ENCODE measurements at places on chromosomes 12 and 14. TPM values are rescaled to one million over a fixed set of nuclear protein-coding genes. Genes with fewer than 3 reads are reported as not detected.

The KLRC3 gene
- total RNA-seq, result not detected

The MYF6 gene
- total RNA-seq, result not detected

The SMIM41 gene
- total RNA-seq, result 7.5 TPM

The DCAF11 gene
- total RNA-seq, result 111 TPM

The KRT3 gene
- not detected for total RNA-seq

DNA sequence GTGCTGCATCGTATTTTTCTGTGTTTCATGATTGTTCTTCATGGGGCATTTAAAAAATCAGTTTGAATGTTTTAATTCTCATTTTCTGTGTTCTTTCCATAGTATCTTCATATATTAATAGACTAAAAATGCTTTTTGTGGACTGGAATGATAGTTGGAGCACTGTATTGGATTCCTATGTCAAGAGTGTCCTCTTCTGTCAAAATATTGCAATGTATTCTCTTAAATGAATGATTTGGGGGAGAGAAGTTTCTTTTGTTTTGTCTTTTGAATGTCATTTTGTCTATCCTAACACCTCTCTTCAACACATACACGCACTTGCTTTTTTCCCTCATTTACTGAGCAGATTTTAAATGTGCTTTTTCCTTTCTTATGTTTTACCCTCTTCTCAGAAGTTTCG is 4.7 kb upstream of the EIF2S3B start:
- no peak overlapping the region for H3K27ac ChIP-seq
- H3K4me1 ChIP-seq, result no peaks in the 10 kb centered on the region

- no peak overlapping the region for H3K4me3 ChIP-seq
- no peaks in the 10 kb centered on the region for H3K4me1 ChIP-seq
- H3K27ac ChIP-seq, result no peak overlapping the region
- DNase-seq, result no peak
- no peaks in the 10 kb centered on the region for H3K36me3 ChIP-seq
Measured at GRCh38 chr14:30349520-30349919, 209.4 kb upstream of the G2E3 start.

DNA sequence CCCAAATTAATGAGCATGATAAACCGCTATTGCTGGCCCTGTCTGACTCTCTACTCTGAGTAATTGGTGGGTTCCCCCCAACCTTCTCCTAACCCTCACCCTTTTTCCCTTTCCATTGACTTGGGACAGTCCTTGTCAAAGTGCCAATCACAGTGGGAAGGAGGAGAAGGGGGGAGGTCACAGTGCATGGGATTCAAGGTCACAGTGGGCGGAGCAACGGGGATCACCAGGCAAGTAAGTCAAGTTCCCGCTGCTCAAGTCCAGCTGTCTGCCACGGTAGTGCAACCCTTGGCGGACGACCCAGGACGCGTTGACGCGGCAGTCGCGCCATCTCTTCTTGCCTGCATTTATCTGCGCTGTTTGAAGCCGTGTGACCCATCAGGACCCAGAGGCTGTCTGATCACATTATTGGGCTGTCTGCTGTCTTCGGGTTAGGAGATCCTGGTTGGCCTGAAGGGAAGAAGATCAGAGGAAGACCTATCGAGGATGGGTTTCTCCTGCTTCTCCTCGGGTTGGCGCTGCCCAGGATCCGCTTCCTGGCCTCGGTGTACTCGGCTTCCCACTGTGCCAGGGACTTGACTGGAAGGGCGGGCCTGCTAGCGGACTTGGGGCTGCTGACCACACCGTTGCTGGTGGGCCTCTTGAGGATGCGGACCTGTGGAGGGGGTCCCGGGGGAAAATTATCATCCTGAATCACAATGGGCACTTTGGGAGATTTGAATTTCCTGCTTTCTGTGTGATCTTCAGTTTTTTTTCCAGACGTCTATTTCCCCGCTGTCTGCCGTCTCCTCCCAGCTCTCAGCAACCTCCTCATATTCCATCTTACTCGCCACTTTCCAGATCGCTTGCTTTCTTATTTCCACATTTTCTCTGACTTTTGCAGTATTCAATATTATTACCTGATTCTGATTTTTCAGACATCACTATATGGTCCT is 3.1 kb upstream of the MDM2 start:
- no peaks in the 10 kb centered on the region for H3K36me3 ChIP-seq
- peaks cover 4% of the 10 kb centered on the region for H3K4me1 ChIP-seq
- H3K4me3 ChIP-seq, result no peak overlapping the region
- no peaks in the 10 kb centered on the region for H3K27me3 ChIP-seq

GRCh38 chr14:99937475-99938244 is 127.6 kb upstream of the EVL start:
- no peaks in the 10 kb centered on the region for H3K4me1 ChIP-seq
- H3K36me3 ChIP-seq, result no peaks in the 10 kb centered on the region
- H3K27ac ChIP-seq, result no peak overlapping the region

DNA sequence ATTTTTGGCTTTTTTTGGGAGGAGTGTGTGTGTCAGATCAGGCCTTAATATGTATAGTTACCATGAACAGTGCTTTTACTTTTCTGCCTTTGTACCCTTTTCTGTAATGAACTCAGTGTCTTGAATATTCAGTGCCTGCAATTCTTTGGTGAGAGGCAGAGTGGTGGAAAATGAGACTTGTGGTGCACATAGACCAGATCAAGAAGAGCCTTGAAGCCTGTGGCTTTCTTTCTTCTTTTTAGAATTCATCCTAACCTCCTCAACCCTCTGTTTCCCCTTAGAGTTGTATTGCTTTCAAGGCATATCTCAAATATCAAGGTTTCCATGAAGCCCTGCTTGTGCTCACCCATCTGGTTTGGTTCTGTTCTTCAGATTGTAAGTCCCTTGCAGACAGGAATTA is 2.6 kb downstream of the YLPM1 start:
- no peaks in the 10 kb centered on the region for H3K36me3 ChIP-seq
- peak overlapping the region; percentile 100 for H3K4me3 ChIP-seq
- no peak overlapping the region for H3K27ac ChIP-seq
- H3K27me3 ChIP-seq, result no peaks in the 10 kb centered on the region
- H3K4me1 ChIP-seq, result no peaks in the 10 kb centered on the region

GRCh38 chr14:49106741-49107667 is 479.2 kb downstream of the RPS29 start:
- H3K4me3 ChIP-seq, result no peak overlapping the region
- H3K36me3 ChIP-seq, result no peaks in the 10 kb centered on the region
- H3K27ac ChIP-seq, result no peak overlapping the region
- DNase-seq, result no peak
- H3K27me3 ChIP-seq, result no peaks in the 10 kb centered on the region
- H3K4me1 ChIP-seq, result no peaks in the 10 kb centered on the region

GRCh38 chr12:92297932-92298696 is 152.5 kb upstream of the BTG1 start:
- no peak overlapping the region for H3K4me3 ChIP-seq
- H3K4me1 ChIP-seq, result no peaks in the 10 kb centered on the region
- no peaks in the 10 kb centered on the region for H3K36me3 ChIP-seq
- DNase-seq, result no peak

DNA sequence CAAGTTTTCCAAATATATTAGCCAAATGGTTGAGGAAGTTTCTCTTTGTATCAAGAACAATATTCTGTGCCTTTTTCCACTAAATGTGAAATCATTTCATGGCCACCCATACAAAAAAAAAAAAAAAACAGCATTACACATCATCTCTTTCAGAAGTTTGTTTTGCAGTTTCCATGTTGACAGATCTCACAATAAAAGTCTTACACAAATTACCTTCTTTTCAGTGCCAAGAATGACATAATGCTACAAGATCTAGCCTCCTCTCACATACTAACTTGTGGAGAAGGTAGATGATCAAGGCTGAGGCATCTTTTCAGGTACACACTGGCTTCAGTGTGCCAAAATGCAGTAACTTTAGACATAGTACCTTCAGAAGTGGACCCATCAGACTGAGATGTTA is 35.3 kb downstream of the PRKD1 start:
- H3K27ac ChIP-seq, result no peak overlapping the region
- H3K36me3 ChIP-seq, result no peaks in the 10 kb centered on the region
- DNase-seq, result no peak
- peaks cover 3% of the 10 kb centered on the region for H3K4me1 ChIP-seq
- H3K4me3 ChIP-seq, result no peak overlapping the region

- DNase-seq, result no peak
- peak overlapping the region; percentile 56 for H3K27ac ChIP-seq
- H3K27me3 ChIP-seq, result no peaks in the 10 kb centered on the region
- H3K4me1 ChIP-seq, result no peaks in the 10 kb centered on the region
- H3K4me3 ChIP-seq, result peak overlapping the region; percentile 45
Measured at GRCh38 chr14:52067873-52068614, 815 bp downstream of the NID2 start.

- no peak for DNase-seq
- no peaks in the 10 kb centered on the region for H3K4me1 ChIP-seq
- H3K36me3 ChIP-seq, result no peaks in the 10 kb centered on the region
- no peak overlapping the region for H3K4me3 ChIP-seq
- no peak overlapping the region for H3K27ac ChIP-seq
Measured at GRCh38 chr12:50517421-50518048, 12.8 kb downstream of the DIP2B start.

- H3K27me3 ChIP-seq, result no peaks in the 10 kb centered on the region
- DNase-seq, result no peak
- H3K4me1 ChIP-seq, result no peaks in the 10 kb centered on the region
- H3K27ac ChIP-seq, result no peak overlapping the region
Measured at GRCh38 chr14:83777516-83777915, 1752.4 kb upstream of the FLRT2 start.

- H3K36me3 ChIP-seq, result no peaks in the 10 kb centered on the region
- no peak overlapping the region for H3K4me3 ChIP-seq
- H3K27me3 ChIP-seq, result no peaks in the 10 kb centered on the region
- DNase-seq, result no peak
- H3K4me1 ChIP-seq, result no peaks in the 10 kb centered on the region
Measured at GRCh38 chr12:95532851-95533250, 18.4 kb downstream of the USP44 start.

DNA sequence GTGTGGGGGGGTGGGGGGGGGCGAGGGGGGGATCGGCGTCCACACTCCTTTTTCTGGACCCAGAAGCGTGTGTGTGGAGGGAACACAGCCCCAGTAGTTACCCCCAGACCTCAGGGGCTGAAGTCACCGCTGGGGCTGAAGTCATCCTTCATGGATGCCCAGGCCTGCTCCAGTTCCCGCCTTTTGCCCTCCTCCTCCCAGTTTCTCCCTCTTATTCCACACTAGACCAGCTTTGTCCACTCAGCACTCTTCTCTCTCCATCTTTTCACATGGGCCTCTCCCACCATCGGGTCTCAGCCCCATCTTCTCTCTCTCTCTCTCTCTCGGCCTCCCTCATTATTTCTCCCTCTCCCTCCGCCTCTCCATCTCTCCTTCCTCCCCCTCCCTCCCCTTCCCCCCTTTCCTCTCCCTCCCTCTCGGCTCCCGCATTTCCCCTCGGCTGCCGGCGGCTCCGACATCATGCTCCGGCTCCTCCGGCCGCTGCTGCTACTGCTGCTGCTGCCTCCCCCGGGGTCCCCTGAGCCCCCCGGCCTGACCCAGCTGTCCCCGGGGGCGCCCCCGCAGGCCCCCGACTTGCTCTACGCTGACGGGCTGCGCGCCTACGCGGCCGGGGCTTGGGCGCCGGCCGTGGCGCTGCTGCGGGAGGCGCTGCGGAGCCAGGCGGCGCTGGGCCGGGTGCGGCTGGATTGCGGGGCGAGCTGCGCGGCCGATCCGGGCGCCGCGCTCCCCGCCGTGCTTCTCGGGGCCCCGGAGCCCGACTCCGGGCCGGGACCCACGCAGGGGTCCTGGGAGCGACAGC is at the start of gene P3H3:
TSS of gene P3H3 (plus strand) at position 426 of the 799 bp plus-strand sequence. CDS start at position 460, 34 bp downstream.
- peak; percentile 33 for DNase-seq
- peak within 1 kb of the TSS; percentile 85 for H3K27ac ChIP-seq
- H3K4me1 ChIP-seq, result no peaks in the 10 kb centered on the region

GRCh38 chr12:105960319-105961083 is 178.3 kb downstream of the NUAK1 start:
- no peak overlapping the region for H3K4me3 ChIP-seq
- peak; percentile 64 for DNase-seq
- H3K27ac ChIP-seq, result no peak overlapping the region
- H3K4me1 ChIP-seq, result no peaks in the 10 kb centered on the region
- H3K36me3 ChIP-seq, result no peaks in the 10 kb centered on the region
- no peaks in the 10 kb centered on the region for H3K27me3 ChIP-seq

DNA sequence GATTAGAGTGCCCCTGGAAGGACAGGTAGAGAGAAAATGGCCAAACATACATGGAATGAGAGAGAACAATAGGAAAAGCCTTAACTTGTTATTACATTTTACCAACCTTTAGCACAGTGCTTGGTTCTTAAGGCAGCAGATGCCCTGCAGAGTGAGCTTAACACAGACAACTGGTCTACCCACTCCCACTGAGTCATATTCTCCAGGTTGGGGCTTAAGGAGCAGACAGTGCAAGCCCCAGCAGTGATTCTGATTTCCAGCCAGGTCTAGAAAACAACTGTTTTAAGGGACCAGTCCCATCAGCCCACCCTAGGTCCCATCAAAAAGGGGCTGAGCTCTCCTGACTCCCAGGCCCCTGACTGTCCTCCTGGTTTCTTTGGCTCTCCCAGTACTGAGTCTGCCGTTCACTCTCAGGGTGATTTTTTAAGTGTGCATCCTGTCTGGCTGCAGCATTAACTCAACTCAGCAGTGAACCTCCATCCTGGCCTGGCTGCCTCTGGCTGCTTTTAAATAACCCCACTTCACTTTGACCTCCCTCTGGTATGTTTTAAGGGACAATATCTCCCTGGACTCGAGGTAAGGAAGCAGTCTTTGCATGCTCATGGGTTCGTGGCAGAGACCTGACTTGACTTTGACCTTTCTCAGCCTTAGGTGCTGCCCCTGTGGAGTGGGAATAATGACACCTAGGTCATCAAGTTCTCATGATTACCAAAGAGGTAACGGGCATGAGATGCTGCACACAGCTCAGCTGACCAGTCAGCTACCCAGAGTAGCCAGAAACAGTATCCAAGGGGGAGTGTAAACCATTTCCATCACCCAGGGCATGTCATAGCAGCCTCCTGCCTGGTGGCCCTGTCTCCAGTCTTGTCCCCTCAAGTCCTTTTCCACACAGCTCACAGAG is 210.7 kb upstream of the PWP1 start:
- no peaks in the 10 kb centered on the region for H3K27me3 ChIP-seq
- H3K4me1 ChIP-seq, result no peaks in the 10 kb centered on the region
- no peak overlapping the region for H3K4me3 ChIP-seq
- H3K27ac ChIP-seq, result no peak overlapping the region

GRCh38 chr12:53300187-53300586 is 692 bp downstream of the MYG1 start:
- DNase-seq, result no peak
- H3K27ac ChIP-seq, result peak overlapping the region; percentile 54
- no peaks in the 10 kb centered on the region for H3K27me3 ChIP-seq
- H3K4me3 ChIP-seq, result peak overlapping the region; percentile 75
- H3K36me3 ChIP-seq, result no peaks in the 10 kb centered on the region

All from prostate gland (tissue), 2 donors.